AG09319 (cell line): ENCODE measurements at places on chromosomes 5 and 9.

- no peak for DNase-seq
These were observed 166.1 kb downstream of the SLC28A3 start for GRCh38 chr9:84174486-84174885.

DNA sequence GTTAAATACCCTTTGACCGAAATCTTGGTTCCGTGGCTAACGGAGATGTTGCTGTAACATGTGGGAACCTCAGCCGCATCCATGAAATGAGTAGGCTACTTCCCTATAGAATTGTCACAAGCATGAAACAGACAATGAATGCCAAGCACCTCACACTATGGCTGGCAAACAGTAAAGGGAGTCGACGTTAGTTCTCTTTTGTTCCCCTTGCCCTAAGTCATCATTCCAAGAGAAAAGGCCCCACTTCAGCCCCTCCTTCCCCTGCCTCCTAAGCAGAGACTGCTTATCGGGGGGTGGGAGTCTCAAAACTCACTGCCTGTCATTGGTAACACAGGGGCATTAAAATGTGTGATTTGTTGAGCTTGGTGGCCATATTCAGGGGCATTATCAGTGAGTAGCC, 159.6 kb downstream of the MAPKAP1 start:
- no peak for DNase-seq

GRCh38 chr5:90170261-90170660, 239.3 kb downstream of the CETN3 start:
- DNase-seq: no peak

- DNase-seq: no peak
These were observed 84.5 kb downstream of the LMX1B start for GRCh38 chr9:126698251-126698650.

DNA sequence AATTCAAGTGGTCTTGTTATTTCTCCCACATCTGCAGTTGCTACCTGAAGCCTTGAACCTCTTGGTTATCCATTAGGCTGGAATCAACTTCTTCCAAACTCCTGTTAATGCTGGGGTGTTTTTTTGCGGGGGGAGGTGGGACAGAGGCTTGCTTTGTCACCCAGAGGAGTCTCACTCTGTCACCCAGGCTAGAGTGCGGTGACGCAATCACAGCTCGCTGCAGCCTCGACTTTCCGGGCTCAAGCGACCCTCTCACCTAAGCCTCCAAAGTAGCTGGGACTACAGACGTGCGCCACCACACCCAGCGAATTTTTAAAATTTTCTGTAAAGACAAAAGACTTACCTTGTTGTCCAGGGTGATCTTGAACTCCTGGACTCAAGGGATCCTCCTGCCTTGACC, 4.4 kb downstream of the SCGB3A1 start:
- DNase-seq: no peak

DNA sequence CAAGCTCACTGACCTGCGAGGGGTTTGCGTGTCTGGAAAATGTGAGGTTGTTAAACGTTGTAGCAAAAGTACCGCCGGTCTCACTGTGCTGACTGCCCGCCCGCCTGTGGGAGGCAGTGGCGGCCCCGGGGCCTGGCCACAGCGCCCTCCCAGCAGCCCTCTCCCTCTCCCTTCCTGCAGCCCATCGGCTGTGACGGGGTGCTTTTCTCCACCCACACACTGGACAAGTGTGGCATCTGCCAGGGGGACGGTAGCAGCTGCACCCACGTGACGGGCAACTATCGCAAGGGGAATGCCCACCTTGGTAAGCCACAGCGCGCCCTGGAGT, 6.2 kb downstream of the ADAMTSL2 start:
- DNase-seq: no peak

GRCh38 chr9:109074236-109074889, 45.4 kb downstream of the TMEM245 start:
- DNase-seq: no peak

GRCh38 chr9:90188656-90189055, 454.0 kb downstream of the DIRAS2 start:
- no peak for DNase-seq

DNA sequence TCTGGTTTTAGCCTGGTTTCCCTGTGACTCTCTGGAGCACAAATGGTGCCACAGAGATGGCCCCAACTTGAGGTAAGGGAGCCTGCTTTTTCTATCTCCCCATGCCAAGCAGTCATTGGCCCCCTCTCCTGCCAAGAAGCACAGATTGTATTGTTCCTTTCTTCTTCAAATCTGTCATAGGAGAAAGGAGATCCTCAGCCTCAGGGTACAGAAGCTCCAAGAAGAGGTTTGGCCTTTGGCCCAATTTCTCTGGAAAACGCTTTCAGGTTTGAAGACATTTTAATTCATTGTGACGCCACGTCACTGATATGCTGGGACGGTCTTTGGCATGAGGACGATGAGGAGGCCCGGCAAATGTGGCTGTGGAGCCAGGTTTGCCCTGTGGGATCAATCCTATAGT, 29.2 kb upstream of the PANK3 start:
- no peak for DNase-seq

- no peak for DNase-seq
These were observed 45.6 kb downstream of the VCAN start for GRCh38 chr5:83517072-83517687.

- no peak for DNase-seq
These were observed 50.8 kb downstream of the TSPAN17 start for GRCh38 chr5:176697934-176698538.

DNA sequence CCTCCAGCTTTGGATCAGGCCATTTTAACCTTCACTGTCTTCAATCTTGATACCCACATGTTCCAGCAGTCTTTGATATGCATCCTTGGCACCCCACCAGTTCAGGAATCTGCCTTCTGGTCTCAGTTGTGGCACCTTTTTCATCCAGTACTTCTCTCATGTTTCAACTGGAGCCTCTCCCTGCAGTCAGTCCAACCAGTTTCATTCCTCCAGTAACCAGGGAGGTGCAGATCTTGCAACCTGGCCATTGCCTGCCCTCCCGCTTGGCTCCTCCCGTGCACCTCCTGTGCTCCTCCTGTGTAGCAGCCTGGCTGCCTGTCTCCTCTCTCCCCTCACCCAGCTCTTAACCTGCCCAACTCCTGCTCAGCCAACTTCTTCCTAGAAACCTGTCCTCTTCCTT, 20.2 kb downstream of the FUBP3 start:
- DNase-seq: no peak
